ENCODE measurements at places on chromosomes 16 and 17.

- no peak for DNase-seq
Measured at GRCh38 chr17:69678206-69678605, 263.7 kb downstream of the MAP2K6 start.

DNA sequence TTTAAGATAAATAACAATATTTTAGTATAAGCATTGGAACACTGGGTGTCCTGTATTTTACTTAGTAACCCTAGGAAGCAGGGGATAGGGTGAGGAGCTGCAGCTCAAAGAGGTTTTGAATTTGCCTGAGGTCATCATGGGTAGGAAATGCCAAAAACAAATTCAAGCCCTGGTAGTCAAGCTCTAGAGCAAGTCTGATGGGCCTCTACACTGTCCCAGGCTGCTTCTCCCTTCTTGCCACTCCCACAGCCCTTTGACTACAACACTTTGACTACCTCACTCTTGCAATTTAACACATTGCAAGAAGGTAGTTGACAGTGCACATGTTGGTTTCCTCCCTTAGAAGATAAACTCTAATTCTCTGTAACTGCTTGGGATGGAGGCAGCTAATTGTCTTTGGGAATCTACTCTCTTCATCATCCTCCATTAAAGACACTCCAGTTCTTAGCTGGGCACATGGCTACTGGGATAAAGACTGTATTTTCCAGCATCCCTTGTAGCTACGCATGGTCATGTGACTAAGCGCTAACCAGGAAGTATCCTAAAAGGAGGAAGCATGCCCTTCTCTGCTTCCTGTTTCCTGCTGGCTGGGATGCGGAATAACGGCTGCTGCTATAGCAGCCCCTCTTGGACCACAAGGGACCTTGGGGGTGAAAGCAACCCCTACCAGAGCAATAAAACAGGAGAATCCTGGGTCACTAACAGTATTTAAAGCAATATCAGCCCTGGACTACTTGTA, 30.7 kb upstream of the SSTR2 start:
- DNase-seq: no peak

DNA sequence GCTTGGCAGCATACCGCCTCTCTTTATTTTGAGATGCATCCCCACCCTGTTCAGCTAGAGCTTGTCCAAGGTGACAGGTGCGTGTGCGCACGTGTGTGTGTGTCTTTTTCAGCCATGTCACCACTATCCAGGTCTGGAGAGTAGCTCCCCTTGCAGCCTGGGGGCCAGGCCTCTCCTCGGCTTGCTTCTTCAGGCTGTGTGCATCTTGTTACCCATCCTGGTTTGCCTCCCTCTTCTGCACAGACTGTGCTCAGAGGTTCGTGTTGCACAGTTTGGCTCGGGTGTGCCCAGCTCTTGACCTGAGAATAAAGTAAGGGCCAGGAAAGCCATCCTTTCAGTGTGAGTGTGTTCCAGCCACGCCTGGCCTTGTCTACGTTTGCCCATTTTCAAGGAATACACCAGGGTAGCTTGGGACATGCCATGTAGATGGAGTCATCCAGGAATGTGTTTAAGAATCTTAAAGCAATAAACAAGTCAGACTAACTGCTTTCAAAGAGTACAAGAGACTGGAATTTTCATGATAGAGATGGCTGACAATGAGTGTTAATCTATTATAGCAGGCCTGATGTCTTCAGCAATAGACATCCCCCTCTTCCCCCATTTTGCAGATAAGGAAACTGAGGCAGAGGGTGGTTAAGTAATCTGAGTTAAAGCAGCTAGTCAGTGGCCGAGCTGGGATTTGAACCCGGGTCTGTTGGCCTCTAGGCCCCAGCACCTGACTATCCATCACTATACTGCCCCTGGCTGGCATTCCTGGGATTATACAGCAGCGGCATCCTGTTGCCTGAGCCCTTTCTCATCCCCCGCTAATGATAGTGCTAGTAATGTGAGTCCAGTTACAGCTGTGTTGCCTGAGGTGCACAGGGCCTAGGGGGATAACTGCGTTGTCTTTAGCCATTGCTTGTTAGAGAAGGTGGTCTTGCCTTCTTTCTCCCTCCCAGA, 77.9 kb downstream of the KSR1 start:
- DNase-seq: no peak

GRCh38 chr16:82033006-82033405, 2.0 kb upstream of the HSD17B2 start:
- DNase-seq: no peak

DNA sequence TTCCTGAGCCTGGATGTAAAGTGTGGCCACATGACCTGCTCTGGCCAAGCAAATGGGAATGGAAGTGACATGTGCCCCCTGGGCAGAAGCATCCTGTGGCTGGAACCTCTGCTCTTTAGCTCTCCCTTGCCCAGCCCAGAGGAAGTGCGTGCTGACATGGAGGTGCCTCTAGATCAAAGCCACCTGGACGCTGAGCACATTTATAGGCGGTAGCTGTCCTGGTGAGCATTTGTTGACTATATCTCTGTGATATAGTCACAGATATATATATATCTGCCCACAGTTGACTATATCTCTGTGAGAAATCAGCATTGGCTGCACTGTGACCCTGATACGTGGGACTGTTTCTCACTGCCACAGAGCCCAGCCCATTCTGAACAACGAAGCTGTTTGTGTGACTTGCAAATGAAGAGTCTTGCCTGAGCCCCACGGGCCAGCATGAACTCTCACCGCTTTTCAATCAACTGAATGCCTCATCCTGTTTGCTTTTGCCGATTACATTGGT, 118.8 kb downstream of the C16orf95 start:
- no peak for DNase-seq

DNA sequence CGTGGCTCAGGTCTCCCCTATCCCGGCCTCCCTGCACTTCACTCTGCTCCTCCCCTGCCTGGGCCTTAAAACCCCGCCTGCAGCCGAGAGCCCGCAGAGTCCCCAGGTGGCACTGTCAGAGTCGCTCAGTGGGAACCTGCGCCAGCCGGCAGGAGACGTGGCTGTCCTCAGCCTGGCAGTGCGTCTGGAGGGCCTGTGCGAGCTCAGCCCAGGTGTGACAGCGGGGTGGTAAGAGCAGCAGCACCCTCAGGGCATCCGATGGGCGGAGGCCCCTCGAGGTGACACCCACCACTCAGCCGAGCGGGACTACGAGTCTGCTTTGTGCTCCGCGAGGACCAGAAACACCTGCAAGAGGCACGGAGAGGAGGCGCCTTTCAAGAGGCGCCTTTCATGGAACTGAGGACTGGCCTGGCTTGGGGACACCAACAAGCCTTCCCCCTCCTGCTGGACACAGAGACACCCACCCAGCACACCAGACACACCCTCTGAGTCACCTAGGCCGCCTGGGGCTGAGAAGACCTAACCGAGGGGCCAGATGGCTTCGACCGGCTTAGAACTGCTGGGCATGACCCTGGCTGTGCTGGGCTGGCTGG, at the start of gene CLDN9:
Gene CLDN9, plus strand, starts transcription at position 96 of the 593 bp plus-strand sequence. Its CDS starts 440 bp downstream, at position 536.
- no peak for DNase-seq

- DNase-seq: no peak
Measured at GRCh38 chr17:3972281-3972731, 8.1 kb upstream of the ATP2A3 start.

GRCh38 chr16:65524997-65525396, 403.1 kb upstream of the CDH11 start:
- DNase-seq: no peak

DNA sequence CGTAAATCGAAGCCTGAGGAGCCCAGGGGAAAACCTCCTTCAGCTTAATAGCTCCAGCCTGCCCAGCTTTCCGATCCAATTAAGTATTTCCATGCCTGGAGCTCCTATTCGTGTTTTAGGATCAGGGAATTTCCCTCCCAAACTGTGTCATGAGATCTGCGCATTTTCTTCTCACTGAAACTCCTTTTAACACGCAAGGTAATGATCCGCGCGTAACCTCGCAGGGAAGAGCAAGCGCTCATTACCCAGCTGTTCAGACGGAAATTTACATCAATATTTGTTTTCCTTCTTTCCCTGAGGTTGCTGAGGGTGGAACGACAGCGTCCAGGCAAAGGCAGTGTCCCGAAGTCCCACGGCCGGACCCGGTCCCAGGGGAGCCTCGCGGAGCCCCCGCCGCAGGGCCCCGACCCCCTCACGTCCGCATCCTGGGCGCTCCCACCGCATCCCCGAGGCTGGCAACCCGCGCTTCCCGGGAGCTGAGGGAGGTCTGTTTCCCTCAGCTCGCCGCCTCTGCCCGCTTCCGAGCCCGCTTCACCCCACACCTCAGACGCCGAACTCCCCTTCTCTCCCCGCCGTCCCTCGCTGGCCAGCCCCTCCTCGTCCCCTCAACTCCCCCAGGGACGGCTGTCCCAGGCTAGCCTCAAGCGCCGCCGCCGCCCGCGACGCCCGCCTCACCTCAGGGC, 415 bp downstream of the ABCA5 start:
- peak; percentile 23 for DNase-seq

DNA sequence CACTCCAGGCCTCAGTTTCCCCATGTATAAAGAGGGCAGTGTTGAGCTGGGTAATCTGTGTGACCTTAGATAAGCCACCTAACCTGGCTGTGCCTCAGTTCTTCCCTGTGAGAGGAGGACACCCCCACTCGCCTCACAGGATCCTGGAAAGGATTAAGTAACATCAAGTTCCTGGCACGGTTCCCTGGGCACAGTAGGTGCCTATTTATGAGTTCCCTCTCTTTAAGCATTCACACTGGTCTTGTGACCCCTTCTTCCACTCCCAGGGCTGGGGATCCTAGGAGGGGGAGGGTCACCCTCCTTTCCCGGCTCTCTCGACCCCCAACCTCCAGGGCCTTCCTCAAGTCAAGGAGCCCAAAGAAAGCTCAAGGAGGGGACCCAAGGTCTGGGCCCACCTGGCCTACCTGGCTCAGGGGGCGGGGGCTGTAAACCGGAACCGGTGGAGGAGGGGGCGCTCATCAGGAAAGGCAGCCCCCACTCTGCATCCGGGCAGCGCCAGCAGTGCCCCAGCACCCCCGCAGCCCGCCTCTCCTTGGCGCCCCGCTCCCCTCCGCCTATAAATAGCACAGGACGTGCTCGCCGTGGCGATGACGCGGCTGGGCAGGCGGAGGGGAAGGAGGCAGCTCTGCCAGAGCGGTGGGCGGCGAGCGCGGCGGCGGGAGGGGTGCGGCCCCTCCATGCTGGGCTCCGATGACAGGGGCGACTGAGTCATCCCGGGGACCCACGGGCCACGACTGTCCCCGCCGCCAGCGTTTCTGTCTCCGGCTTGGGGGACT, 9.4 kb downstream of the RPL19 start:
- peak; percentile 69 for DNase-seq

- no peak for DNase-seq
Measured at GRCh38 chr17:77307479-77308198, 166.9 kb downstream of the SEC14L1 start.

DNA sequence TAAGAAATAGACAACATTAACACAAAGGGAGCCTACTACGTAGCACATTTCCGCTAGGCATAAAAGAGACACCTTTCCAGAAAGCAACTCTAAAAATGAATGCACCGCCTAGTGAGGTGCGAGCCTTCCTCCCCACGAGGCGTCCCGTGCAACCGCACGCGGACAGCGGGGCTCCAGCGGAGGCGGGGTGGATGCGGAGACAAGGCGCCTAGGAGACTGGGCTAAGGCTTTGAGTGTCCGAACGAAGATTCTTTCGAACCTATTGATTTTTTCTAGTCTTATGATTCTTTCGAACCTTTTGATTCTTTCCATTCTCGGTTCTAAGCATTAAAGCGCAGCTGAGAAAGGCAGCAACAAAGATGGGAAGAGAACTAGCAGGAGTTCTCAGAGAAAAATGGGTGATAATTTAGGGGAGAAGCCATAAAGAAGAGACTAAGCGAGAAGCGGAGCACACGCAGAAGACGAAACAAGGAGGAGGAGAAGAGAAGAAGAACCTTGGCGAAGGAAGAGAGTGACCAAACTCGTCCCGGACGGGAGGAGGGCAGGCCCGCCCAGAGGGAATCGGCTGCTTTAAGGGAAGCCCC, 394 bp upstream of the CPD start:
- DNase-seq: peak; percentile 75

- no peak for DNase-seq
Measured at GRCh38 chr17:80274331-80274730, 13.7 kb downstream of the RNF213 start.

GRCh38 chr17:17641621-17642409, 39.4 kb upstream of the RAI1 start:
- peak; percentile 79 for DNase-seq
